Activated CD4-positive, alpha-beta T cell treated with anti-CD3 and anti-CD28 coated beads for 36 hours (primary cell): ENCODE measurements at places on chromosomes 5 and 9.
A peak's percentile ranks its signal among the peaks of the same experiment; 100 is the strongest.

DNA sequence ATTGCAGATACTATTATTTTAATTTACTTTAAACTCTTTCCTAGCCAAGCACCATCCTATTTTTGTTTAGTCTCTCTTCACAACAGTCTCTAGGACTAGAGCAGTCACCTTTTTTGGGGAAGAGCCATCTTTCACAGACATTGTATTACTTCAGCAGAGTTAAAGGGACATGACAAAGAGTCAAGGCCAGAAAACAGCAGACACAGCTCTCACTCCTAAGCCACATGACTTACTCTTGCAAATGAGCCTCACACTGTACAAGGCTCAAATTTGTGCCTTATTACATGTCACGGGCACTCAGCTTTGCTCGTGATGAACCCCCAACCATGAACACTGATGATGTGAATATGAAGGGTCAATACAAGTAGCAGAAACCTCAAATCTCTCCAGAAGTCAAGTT lies 104.3 kb downstream of the ZNF608 start:
- no peak for DNase-seq

- no peak for DNase-seq
Measured at GRCh38 chr5:114418176-114419066, 56.6 kb downstream of the KCNN2 start.

- DNase-seq = no peak
Measured at GRCh38 chr5:30832519-30832918, 361.0 kb upstream of the CDH6 start.

DNA sequence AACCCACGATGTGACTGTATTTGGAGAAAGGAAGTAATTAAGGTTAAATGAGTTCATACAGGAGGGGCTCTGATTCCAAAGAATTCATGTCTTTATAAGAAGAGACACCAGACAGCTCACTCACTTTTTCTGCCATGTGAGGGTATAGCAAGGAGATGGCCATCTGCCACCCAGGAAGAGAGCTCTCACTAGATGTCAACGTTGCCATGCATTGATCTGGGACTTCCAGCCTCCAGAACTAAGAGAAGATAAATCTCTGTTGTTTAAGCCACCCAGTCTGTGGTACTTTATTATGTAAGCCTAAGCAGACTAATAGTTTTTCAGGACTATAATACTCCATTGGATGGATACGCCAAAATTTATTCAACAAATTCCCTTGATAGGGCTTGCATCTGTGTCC lies 89.8 kb upstream of the RAD23B start:
- no peak for DNase-seq

- DNase-seq = peak; percentile 55
Measured at GRCh38 chr9:5493679-5494511, 16.4 kb upstream of the PDCD1LG2 start.

DNA sequence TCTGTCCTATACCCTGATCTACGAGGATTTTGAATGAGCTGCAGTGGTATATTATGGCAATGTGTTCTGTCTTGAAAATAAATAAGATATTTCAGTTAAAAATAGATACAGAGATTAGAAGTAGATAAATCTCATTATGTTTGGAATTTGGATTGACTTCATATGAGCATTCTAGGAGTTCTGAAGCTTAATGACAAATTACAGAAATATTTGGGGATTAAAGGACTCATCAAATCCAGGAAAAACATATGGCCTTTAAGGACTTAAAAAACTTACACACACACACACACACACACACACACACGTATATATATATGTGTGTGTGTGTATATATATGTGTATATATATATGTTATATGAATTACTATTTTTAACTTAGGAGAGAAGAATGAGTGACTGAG lies 446.9 kb upstream of the CD180 start:
- DNase-seq = no peak

GRCh38 chr9:109179801-109180523 lies 12.9 kb upstream of the FRRS1L start:
- no peak for DNase-seq

DNA sequence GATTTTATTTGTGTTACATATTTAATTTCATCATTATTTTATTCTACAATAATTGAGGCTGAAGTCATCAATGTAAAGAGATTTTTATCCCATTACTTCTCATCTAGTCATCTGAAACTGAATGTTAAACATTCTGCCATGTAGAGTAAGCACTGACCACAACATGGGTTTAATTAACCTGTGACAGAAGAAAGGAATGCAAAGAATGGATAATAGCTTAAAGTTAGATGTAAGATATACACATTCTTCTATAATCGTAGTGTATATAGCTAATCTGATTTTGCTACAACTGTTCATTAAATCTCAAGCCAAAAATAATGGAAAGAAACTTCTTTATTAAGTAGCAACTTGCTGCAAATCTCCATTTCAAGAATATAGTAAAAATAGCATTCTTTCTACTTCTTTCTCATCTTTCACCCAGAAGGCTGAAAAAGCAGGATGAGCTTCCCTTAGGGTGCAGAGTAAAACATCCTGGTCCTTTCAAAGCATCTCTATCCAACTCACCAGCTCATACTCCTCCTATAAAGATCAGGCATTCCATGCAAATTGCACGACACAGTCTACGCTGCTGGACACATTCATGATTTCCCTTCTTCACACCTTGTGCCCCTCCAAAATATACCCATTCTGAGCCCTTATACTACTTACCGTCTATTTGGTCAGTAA lies 115.2 kb downstream of the EFNA5 start:
- DNase-seq = no peak

GRCh38 chr9:25994605-25995004 lies 316.4 kb upstream of the TUSC1 start:
- DNase-seq = no peak

GRCh38 chr5:137695651-137696428 lies 40.0 kb downstream of the KLHL3 start:
- peak; percentile 42 for DNase-seq

- no peak for DNase-seq
Measured at GRCh38 chr5:132961887-132962286, 1.5 kb downstream of the AFF4 start.

- DNase-seq = no peak
Measured at GRCh38 chr9:92438900-92439526, 14.7 kb upstream of the OMD start.

- DNase-seq = no peak
Measured at GRCh38 chr9:2601785-2602378, 19.7 kb upstream of the VLDLR start.

DNA sequence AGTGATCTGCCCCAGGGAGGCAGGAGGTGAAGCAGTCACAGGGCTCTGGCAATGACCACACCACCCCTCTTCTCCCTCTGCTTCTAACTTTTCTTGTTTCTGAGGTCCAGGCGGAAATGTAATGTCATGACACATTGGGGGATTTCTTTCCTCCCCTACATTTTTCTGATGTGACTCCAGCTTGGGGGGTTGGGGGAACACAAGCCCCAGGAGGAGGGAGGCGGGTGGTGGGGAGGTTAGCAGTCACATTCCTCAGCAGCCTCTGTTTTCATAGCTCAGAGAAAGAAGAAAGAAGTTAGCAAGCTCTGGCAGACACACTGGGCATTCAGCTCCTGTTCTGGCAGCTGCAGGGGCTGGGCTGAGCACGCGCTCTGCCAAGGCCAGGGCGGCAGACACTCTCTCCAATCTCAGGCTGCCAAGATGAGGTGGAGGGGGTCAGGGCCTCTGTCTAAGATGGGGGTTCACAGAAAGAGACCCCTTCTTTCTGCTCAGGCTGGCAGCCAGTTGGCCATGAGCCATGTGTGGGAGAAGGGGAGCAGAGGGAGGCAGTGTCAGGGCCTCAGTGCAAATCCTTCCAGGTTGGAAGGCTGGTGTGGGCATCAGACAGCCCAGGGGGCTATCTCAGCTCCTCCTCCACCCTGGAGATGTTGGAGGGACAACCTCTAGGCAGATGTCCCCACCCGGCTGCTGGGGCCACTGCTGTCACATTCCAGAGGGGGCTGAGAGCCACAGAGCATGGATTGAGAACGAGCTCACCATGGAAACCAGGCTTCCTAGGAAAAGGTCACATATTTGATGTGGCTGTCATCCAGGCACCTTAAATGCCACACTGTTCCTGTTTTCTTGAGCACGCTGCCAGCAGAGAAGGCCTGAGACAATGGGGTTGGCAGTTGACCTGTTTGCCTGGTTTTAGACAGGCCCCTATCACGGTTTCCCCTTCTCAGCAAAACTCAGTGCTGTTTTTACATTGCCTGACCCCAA lies 20.1 kb upstream of the PFDN1 start:
- DNase-seq = no peak

- no peak for DNase-seq
Measured at GRCh38 chr5:17991775-17992174, 357.5 kb downstream of the TAF11L14 start.

GRCh38 chr5:13354611-13355010 lies 589.9 kb downstream of the DNAH5 start:
- no peak for DNase-seq

DNA sequence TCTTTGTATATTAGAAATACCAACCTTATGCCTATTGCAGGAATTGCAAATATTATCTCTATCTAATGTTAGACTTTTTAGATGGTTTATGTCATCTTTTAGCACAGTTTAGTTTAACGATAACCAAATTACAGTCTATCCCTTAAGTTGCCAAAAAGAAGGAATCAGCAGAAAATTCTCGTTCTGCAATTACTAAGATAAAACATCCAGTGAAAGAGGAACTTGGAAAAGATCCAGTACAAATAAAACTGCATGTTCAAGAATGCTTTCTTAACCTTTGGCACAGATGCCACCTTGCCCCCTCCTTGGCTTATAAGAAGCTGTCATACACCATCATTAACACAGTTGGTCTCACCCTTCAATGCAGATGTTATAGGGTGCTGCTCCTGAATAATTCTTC lies 124.0 kb downstream of the SEMA5A start:
- DNase-seq = no peak

DNA sequence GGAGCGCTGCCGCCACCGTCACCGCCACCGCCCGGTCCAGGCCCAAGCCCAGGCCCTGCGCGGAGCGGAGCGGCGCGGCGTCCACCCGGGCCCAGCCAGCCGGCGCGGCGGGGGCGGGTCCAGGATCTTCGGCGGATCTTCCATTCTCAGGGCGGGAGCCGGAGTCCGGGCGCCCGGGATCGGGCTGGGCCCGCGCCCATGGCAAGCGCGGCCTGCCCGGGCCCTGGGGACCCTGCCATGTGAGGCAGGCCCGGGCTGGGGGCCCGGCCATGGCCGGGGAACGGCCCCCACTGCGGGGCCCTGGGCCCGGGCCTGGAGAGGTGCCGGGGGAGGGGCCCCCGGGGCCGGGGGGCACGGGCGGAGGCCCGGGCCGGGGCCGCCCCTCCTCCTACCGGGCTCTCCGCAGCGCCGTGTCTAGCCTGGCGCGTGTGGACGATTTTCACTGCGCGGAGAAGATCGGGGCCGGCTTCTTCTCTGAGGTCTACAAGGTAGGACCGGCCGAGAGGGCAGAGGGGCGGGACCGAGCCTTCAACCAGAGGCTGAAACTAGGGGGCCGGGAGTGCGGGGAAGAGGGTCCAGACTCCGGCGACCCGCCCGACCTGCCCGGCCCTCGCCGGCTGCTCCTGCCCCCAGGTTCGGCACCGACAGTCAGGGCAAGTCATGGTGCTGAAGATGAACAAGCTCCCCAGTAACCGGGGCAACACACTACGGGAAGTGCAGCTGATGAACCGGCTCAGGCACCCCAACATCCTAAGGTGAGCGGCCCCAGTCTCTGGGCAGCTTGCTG lies 482 bp downstream of the TESK1 start:
- DNase-seq = peak; percentile 63

- no peak for DNase-seq
Measured at GRCh38 chr5:149724130-149724840, 5.8 kb upstream of the PPARGC1B start.

DNA sequence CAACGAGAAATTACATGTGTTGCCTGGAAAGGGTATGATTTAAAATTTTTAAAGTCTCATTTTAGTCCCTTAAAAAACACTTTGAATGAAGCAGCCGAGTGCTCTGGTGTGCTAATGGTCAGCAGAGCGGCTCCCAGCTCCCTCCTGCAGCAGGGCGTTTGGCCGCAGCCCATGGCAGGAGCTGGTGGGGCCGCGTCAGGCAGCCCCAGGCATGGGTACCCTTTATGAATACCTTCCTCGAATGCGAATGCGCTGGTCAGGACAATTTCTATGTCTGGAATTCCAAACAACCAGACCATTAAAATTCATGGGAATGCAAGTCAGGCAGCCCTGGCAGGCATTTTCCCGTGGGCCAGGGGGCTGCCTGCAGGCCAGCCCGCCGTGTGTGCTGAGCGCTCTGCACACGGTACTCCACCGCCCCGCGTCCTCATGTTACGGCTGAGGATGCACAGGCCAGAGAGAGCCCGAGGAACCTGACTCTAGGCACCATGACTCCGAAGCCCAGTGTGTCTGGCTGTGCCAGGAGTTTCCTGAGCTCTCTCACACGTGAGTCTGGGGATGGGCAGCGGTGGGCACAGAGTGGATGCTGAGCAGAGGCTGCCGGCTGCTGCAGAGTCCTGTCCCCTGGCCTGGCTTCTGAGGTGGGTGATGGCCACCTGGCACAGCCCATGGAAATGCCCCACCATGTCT lies 123.7 kb downstream of the WNK2 start:
- DNase-seq = no peak

- no peak for DNase-seq
Measured at GRCh38 chr5:76113103-76113502, 29.9 kb downstream of the SV2C start.

GRCh38 chr9:130327781-130328348 lies 62.3 kb downstream of the HMCN2 start:
- DNase-seq = no peak

DNA sequence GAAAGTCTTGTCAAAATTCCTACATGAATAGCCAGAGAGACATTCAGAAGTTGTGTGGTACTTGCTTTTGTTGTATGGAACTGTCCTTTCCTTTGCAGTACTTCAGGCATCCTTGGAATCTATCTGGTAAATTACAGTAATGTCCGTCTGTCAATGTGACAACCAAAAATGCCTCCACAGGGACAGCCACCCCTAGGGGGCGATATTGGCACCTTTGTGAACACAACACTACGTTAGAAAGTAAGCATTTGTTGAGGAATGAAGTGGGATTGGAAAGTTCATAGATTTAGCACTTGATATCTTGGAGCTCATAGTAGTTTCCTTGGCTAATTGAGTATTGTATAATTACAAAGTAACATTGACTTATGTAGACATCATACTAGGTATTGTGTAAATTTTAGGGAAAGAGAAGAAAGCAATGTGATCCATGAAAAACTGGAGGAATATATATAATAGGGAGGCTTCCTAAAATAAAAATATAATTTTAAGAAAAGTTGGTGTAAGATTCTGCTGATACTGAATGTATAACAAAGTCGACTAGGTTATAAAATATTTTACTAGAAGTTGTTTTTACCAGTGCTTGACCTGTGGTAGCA lies 32.7 kb downstream of the TMEFF1 start:
- DNase-seq = peak; percentile 87

- DNase-seq = no peak
Measured at GRCh38 chr9:115649991-115650472, 503.6 kb upstream of the PAPPA start.

GRCh38 chr9:106023455-106023854 lies 329.1 kb downstream of the TMEM38B start:
- no peak for DNase-seq

- no peak for DNase-seq
Measured at GRCh38 chr5:7676455-7676854, 174.5 kb downstream of the CFAP90 start.

DNA sequence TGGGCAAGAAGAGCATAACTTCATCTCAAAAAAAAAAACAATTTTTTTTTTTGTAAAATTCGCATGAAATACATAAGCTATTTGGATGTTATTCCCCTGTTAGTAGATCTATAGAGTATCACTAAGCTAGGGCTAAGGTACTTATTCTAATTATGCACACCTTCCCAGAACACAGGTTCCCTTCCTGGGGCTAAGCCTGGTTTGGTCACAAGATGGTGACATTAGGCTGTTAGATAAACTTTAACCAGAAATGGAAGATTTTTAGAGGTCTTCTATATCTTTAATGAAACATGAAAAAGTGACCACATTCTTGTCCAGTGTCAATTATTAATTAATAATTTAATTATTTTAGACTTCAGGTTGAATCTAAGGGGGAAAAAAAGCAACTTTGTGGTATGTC lies 433.5 kb downstream of the CDH18 start:
- DNase-seq = no peak
